Neural crest cell (in vitro differentiated cells): ENCODE measurements at places on chromosomes 11 and 22. TPM values are rescaled to one million over a fixed set of nuclear protein-coding genes. Genes with fewer than 3 reads are reported as not detected.

TEAD1 gene
- total RNA-seq = 84.1 and 87.3 TPM in 2 replicates

OR52I1 gene
- total RNA-seq = not detected in 2 replicates

GRCh38 chr11:84227970-84228665 is 942.0 kb upstream of the CCDC90B start:
- no peak for DNase-seq

- no peak for DNase-seq
Measured at GRCh38 chr11:71485063-71485399, 32.0 kb downstream of the NADSYN1 start.

- no peak for DNase-seq
Measured at GRCh38 chr11:132632641-132633124, 899.6 kb downstream of the OPCML start.

DNA sequence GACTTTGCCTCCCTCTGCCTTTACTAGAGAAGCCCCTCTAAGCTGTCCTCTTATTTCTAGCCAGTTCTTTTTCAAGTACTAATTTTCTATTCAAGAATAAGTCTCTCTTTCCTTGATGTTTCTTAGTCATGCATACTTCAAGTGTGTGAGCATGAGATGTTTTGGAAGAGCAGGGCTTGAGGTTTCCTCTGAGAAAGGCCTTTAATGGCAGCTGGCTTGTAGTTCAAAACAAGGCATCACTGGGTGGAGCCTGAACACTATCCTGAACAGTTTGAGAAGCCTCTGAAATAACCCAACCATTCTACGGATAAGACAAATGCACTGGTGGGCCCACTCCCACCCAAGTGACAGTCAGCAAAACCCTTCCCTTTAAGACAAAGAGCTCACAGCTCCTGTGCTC is 37.6 kb downstream of the CLDN25 start:
- DNase-seq = no peak

BRSK2 gene
- 59.9 and 72.5 TPM in 2 replicates for total RNA-seq

DNA sequence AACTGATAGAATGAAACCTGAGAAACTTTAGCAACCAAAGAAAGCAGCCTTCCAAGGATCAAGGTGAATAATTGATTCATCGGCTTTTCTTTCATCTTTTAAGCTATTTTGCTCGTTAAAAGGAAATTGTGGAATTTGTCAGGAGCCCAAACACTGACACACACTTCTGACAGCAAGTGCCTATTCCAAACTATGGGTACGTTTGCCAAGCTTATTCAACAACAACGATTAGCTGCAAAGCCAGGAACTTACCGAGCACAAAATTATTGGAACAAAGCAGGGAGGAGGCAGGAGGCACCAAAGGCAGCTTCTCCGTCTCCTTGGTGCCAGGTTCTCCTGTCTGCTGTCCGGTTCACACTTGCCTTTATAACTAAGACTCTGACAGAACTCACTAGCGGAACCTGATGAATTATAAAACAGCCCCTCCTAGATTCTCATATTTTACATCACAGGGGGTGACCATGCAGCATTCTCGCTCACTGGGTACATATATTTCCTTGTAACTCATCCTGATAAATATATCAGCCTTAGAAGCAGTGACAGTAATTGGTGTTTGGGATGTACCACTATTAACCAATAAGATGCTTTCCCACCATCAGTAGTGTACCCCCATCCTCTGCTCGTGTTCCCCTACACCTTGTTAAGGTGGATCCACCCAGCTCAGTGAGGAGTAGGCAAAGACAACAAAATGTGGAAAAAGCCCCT is 395.9 kb upstream of the CCDC90B start:
- DNase-seq = no peak

GRCh38 chr11:38796281-38796680 is 2198.2 kb upstream of the RAG2 start:
- no peak for DNase-seq

SPCS2 gene
- 186 and 197 TPM in 2 replicates for total RNA-seq
